ENCODE measurements at places on chromosomes 5 and 9.

GRCh38 chr9:106752581-106752980, 110.4 kb upstream of the ZNF462 start:
- no peak for DNase-seq

GRCh38 chr5:136061630-136062365, 33.0 kb downstream of the TGFBI start:
- no peak for DNase-seq

DNA sequence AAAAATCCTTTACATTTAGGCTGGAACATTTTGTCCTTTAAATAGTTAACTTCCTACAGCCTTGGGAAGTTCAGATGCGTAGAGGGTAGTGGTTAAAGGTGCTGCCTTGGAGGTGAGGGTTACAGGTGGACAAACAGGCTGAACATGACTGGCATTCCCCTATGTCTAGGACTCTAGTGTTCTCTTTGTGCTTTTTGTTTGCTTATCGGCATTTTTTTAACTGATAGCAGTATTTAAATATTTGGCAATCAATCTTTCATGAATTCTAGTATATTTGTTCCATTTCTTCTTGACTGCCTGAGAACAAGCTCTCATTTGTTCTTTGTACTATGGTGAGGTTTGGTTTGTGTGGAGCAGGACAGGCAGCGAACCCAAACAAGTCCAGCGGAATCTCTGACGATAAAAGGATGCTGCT, 307.6 kb downstream of the CTNND2 start:
- no peak for DNase-seq

DNA sequence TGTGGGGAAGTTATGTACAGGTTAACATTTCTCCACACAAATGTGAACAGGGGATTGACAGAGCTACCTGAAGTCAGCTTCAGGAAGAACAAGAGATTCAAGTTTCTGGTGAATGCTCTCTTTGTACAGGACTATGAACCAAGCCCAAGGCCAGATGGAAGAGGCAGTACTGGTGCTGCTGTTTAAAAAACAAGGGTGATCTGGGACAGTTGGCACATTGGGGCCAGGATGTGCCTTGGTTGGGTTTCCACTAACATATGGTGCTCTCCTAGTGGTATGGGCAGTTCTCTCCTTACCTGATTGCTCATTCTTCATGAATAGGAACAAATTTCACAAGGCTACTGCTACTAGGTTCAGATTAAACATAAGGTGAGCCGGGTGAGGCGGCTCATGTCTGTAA, 40.0 kb downstream of the MTMR12 start:
- no peak for DNase-seq

GRCh38 chr5:97297063-97297703, 114.1 kb upstream of the RIOK2 start:
- DNase-seq = no peak
